ENCODE measurements at places on chromosomes 5 and 9. TPM values are rescaled to one million over a fixed set of nuclear protein-coding genes. Genes with fewer than 3 reads are reported as not detected.

FRMD3 gene
- under 0.01 TPM for total RNA-seq

PARP8 gene
- 13.9 TPM for total RNA-seq

APBA1 gene
- total RNA-seq = 9.2 TPM

SPINK13 gene
- total RNA-seq = not detected
